ENCODE measurements at places on chromosomes 2 and 18.

DNA sequence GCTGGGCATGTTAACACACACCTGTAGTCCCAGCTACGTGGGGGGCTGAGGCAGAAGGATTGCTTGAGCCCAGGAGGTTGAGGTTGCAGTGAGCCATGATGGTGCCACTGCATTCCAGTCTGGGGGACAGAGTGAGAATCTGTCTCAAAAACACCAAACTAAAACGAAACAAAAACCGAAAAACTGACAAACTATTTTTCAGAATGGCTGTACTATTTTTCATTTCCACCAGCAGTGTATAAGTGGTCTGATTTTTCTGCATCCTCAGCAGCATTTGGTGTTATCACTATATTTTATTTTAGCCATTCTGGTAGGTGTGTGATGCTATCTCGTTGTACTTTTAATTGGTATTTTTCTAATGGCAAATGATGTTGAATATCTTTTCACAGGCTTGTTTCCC, 95.2 kb downstream of the PDCL3 start:
- DNase-seq = no peak

GRCh38 chr2:218216336-218216673, 684 bp upstream of the ARPC2 start:
- no peak for DNase-seq

DNA sequence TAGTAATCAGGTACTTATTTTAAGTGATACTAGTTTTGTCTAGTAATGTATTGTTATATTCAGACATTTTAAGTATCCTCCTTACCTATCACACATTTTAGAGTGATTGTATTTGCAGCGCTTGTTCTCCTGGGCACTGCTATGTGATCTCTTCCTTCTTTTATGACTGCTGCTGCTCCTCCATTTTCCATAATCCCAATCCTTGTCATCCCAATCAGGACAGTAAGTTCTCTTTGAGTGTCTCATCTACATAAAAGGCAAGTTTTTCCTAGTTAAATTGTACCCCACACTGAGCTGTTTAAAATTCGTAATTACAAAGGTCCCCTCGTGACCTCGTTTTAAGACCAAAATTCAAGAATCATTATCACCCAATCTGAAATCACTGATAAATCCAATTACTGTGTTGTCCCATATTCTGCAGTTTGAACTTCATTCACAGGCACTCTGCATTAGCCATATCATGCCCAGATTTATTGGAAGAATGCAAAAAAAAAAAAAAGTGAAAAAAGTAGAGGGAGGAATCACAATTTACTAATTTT, 2.8 kb downstream of the CLK1 start:
- DNase-seq = no peak

- DNase-seq = no peak
These were observed 218.3 kb downstream of the HAUS1 start for GRCh38 chr18:46322411-46322891.

DNA sequence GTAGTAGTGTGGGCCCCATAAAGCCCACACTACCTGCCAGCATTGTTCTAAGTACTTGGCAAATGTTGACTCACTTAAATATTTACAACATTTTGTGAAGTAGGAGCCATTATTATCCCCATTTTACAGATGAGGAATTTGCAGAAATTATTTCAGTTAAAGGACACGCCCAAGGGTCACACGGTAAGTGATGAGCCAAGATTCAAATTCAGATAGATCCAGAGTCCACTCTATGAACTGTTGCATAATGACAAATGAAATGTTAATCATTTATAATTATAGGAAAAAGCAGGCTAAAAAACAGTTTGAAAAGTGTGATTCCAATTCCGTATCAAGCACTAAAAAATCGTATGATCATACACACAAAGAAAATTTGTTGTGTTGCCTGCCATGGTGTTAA, 108.4 kb downstream of the MDH1 start:
- DNase-seq = no peak

GRCh38 chr2:199940373-199940772, 14.9 kb downstream of the TYW5 start:
- no peak for DNase-seq

- no peak for DNase-seq
These were observed 3.6 kb upstream of the PTPN18 start for GRCh38 chr2:130352237-130352636.

- DNase-seq = no peak
These were observed 35.2 kb downstream of the OTOF start for GRCh38 chr2:26442707-26443106.
